ENCODE measurements at places on chromosomes 6 and 20. TPM values are rescaled to one million over a fixed set of nuclear protein-coding genes. Genes with fewer than 3 reads are reported as not detected.
A peak's percentile ranks its signal among the peaks of the same experiment; 100 is the strongest.

- no peak for DNase-seq
These were observed 40.4 kb downstream of the MAN1A1 start for GRCh38 chr6:119308991-119309657.

- no peak for DNase-seq
These were observed 59.0 kb upstream of the MRAP2 start for GRCh38 chr6:83974409-83975050.

DNA sequence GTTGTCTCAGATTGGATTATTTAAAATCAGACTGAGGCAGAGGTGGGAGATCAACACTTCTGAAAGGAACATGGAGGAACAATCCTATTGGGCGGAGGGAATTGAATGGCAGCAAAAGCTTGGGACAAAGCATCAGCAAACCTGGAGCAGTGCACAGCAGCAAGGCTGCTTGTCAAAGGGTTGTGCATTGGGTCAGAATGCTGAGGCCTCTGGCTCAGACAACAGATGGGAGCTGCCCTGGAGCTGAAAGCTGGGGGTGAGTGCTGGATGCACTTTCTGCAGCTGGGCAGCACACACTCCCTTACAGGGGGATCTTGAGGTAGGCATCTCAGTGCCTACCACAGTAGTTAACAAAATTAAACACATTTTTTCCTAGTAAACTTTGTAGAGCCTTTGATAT lies 634.4 kb upstream of the MMS22L start:
- no peak for DNase-seq

DNA sequence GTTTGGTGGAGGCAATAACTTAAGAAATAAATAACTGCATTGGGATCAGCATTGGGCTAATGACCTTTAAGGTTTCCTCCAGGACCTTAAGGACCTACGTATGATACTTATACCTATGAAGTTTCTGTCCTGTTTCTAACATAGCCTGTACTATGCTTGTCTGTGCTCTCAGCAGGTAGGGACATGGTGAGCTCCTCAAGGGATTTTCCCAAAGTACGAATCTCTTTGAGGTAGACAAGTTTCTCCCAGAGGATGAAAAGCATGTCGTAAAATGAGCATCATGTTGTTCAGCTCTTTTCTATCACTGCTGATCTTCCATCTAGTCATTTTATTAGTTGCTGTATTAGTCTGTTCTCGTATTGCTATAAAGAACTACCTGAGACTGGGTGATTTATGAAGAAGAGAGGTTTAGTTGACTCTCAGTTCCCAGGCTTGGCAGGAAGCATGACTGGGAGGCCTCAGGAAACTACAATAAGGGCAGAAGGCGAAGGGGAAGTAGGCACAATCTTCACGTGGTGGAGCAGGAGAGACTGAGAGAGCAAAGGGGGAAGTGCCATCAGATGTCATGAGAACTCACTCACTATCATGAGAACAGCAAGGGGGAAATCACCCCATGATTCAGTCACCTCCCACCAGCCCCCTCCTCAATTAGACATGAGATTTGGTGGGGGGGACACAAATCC lies 77.8 kb upstream of the TGM3 start:
- no peak for DNase-seq

GRCh38 chr6:138162111-138162954 lies 594 bp downstream of the ARFGEF3 start:
- DNase-seq: peak; percentile 2

GRCh38 chr6:125354649-125355048 lies 52.9 kb upstream of the HDDC2 start:
- no peak for DNase-seq

DNA sequence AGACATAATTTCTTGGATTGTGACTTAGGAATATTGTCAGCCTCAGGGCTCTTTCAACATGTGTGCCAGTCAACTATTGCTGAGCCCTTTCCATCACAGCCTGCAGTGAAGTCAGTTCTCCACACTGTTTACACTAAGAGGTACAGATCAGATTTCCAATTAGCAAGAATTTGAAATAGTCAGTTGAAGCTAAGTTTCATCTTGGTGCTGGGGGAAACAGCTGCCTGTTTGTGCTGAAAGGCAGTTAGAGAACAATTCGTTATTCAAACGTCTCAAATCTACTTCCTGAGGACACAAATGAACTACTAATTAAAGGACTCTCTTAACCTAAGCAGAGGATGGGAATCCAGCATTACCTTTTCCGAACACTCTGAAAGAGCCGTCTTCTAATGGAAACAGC lies 25.9 kb downstream of the ADGRF1 start:
- DNase-seq: no peak

GRCh38 chr6:46016063-46016608 lies 476 bp upstream of the CLIC5 start:
- DNase-seq: no peak

DNA sequence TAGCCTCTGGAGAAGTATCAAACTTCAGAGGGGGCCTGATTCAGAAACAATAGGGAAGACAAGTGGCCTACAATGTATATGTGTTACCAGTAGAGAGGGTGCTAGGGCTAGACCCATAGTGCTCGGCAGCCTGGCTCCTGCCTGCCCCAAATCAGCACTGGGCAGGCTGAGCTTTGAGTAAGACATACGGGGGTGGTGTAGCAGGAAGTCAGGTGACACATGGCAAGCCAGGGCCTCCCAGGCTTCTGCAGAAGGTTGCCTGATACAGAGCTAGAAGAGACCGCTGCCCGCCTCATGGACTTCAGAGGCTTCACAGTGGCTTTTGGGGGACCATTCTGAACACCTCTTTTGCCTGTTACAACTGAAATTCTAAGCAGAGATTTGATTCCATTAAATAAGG lies 43.4 kb downstream of the RALY start:
- DNase-seq: no peak

DNA sequence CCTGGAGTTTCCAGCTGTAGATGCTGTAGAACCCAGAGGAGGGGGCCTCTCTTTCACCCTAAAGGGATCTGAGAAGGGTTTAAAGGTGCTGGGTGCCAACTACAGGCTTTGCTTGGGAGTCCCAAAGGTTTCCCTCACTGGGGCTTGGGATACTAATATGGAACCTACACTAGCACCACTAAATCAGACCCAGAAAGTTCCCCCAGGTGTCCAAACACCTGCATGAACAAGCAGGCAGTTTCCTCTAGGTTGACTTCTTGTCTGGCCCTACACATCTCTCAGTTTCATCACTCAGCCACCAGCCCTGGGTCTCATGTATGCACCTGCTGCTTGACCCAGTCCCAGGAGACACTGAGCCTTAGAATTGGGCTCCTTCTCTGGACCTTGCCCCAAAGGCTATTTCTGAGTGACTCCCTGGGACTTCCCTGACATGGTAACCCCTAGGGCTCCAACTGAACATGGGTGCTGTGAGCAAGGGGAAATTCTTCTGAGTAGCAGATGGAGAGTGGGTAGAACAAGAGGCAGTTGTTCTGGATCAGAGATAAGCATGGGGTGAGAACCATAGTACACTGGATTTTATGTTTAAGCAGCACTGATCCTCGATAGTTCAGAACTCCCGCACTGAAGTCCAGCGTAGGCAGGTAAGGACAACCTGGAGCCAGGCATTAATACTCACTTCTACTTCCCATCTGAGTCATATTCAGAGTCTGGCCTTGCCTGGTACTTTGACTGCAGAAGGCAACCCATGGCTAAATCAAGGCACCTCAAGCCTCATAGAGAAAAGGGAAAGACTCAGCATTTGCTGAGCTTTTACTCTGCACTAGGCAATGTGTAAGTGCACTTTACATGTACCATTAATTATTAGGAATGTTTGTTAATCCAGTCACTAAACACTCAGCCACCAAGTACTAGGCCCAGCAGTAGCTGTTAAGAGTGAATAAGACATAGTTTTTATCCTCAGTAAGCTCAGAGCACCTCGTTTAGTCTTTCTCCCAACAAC lies 16.8 kb downstream of the BCL2L1 start:
- no peak for DNase-seq

GRCh38 chr6:31009731-31010130 lies 543 bp upstream of the MUC22 start:
- no peak for DNase-seq

DNA sequence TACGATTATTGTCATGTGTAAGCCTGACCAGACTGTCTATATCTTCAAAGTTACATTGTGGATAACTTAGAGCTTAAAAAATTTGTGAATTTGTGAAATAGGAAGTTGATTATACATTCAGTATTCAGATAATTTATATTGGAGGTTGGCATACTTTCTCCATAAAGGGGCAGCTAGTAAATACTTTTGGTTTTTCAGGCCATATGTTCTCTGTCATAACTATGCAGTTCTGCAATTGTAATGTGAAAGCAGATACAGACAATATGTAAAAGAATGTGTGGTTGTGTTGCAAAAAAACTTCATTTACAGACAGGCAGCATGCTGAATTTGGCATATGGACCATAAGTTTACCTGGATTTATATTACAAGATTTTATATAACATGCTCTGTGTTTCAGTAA lies 29.3 kb downstream of the HSF2 start:
- DNase-seq: no peak

DNA sequence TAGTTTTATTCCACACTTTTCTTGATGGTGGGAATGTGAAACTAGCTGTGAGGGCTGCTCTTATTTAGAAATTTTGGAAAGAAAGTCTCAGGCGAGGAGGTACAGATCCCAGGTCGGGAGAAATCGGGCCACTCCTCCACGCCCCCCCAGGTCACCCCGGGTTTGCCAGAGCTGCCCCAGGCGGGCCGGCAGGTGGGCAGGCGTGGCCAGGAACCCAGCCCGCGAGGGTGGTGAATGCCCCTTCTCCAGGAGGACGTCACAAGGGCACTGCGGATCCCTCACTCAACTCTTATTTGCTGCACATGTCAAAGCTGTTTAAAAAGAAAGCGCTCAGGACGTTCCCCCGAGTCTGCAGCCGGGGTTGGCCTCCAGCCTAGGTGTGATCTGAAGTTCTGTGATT lies 60.5 kb upstream of the SLCO4A1 start:
- DNase-seq: no peak

GRCh38 chr6:28220257-28221133 lies 4.6 kb upstream of the ZSCAN9 start:
- no peak for DNase-seq

DNA sequence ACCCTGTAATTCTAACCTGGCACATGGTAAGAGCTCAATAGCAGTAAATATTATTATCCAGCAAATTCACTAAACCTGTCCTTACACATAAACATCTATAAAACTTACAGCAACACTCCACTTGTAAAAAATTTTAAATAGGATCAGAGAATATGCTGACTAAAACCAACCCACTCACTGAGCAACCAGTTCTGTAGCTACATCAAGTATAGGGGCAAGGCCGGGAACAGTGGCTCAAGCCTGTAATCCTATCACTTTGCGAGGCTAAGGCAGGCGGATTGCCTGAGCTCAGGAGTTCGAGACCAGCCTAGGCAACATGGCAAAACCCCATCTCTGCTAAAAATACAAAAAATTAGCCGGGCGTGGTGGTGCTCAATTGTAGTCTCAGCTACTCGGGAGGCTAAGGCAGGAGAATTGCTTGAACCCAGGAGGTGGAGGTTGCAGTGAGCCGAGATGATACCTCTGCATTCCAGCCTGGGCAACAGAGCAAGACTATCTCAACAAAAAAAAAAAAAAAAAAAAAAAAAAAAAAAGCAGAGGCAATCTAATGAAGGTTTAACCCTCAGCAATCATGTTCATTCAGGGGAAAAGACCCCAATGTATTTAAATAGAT lies 6.8 kb downstream of the STAU1 start:
- no peak for DNase-seq

The FAM83D gene
- 58.3 TPM for polyA plus RNA-seq

The NKAIN4 gene
- polyA plus RNA-seq: 9.7 TPM

The JAG1 gene
- 75.7 TPM for polyA plus RNA-seq

The TSBP1 gene
- polyA plus RNA-seq: not detected

The SLC22A7 gene
- not detected for polyA plus RNA-seq

The GDAP1L1 gene
- 0.13 TPM for polyA plus RNA-seq

The PRPH2 gene
- not detected for polyA plus RNA-seq

The SALL4 gene
- 2.5 TPM for polyA plus RNA-seq

The APOM gene
- 1.5 TPM for polyA plus RNA-seq

The SLC17A1 gene
- polyA plus RNA-seq: 0.57 TPM

The ISM1 gene
- polyA plus RNA-seq: 0.39 TPM

The CST5 gene
- polyA plus RNA-seq: not detected

The ADIG gene
- polyA plus RNA-seq: not detected

The UBE2J1 gene
- polyA plus RNA-seq: 12.7 TPM

The GGTLC1 gene
- not detected for polyA plus RNA-seq

Data from A549 (cell line).